ENCODE measurements at places on chromosomes 12 and 14.

DNA sequence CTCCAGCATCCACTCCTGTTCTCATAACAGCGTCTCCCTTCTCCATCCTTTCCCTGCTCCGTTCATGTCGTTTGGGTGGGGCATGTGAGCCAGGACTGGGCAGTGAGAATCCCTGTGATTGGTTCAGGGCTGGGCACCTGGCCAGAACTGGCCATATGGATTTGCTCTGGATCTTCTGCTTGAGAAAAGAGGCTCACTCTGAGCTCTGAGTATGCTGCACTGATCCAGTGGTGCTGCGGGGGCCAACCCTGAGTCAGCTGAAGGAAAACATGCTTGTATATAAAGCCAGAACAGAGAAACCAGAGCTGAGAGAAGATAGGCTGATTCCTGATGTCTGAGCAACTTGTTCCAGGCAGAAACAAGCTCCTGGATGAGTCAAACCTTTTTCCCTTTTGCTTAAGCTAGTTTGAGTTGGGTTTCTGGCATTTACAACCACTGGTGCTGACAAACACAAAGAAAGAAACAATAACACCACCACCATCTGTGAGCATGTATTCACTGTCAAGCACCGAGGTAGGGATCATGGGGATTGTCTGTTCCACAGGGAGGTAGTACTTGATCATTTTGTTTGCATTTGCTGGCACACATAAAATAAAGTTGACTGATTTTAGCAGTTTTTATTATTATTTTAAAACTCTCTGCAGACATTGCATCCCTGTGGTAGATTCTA is 14.0 kb upstream of the HPD start:
- no peak for DNase-seq

GRCh38 chr12:94123127-94123526 is 25.2 kb upstream of the PLXNC1 start:
- DNase-seq, result no peak

- DNase-seq, result no peak
These were observed 285.5 kb downstream of the KCNH5 start for GRCh38 chr14:62759796-62760195.

- no peak for DNase-seq
These were observed 224.1 kb downstream of the ASCL1 start for GRCh38 chr12:103181366-103182152.

GRCh38 chr12:58809064-58809607 is 111.2 kb downstream of the LRIG3 start:
- no peak for DNase-seq

GRCh38 chr12:45732936-45733335 is 3.4 kb downstream of the ARID2 start:
- no peak for DNase-seq

- DNase-seq, result no peak
These were observed 151.0 kb downstream of the SRGAP1 start for GRCh38 chr12:63995512-63995911.

DNA sequence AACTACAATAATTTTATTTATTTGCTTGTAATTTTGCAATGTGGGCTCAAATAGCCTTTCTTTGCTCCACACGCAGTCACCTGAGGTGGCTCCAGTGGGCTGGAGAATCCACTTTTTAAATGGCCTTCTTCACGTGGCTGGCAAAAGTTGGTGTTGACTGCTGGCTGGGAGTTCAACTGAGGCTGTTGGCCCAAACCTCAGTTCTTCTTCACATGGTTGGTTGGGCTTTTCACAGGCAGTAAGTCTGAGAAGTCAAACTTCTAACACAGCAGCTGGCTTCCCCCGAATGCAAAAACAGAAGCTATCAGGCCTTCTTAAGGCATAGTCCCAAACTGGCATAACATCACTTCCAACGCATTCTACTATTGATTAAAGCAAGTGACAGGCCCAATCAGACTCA is 2.1 kb upstream of the OXA1L start:
- no peak for DNase-seq

DNA sequence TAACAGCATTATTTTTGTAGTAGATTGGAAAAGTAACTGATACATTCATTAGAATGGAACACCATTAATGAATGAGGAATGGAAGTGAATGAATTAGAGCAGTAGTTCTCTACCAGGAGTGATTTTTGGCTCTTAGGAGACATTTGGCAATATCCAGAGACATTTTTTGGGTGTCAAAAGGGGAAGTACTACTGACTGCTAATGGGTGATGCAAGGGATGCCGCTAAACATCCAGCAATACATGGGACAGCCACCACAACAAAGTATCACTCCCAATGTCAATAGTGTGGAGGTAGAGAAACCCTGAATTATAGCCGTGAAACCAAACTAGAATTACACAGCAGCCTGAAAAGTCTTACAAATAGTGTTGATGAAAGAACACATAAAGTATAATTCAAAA is 1.5 kb downstream of the CHURC1 start:
- DNase-seq, result no peak

DNA sequence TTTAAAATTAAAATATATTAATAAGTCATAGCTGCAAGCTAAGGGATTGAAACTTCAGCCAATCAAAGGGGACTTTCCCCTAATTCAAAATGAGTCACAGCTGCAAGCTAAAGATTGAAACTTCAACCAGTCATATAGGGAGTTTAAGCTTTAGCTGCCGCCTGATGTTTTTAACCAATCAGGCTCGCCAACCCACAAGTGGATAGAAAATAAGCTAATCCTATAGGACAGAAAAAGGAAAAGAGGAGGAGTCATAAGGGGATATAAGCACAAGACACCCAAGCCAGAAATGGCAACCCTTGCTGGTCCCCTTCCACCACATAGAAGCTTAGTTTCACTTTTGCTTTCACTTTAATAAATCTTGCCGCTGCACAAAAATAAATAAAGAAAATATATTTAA is 1154.6 kb downstream of the GALC start:
- no peak for DNase-seq

GRCh38 chr12:92495108-92495507 is 207.7 kb upstream of the PLEKHG7 start:
- no peak for DNase-seq

- no peak for DNase-seq
These were observed 70.6 kb upstream of the SLC24A4 start for GRCh38 chr14:92252323-92252722.

Data from NCI-H2107 (cell line).